Type B pancreatic cell (in vitro differentiated cells): ENCODE measurements at places on chromosomes 11 and 22. TPM values are rescaled to one million over a fixed set of nuclear protein-coding genes. Genes with fewer than 3 reads are reported as not detected.

DNA sequence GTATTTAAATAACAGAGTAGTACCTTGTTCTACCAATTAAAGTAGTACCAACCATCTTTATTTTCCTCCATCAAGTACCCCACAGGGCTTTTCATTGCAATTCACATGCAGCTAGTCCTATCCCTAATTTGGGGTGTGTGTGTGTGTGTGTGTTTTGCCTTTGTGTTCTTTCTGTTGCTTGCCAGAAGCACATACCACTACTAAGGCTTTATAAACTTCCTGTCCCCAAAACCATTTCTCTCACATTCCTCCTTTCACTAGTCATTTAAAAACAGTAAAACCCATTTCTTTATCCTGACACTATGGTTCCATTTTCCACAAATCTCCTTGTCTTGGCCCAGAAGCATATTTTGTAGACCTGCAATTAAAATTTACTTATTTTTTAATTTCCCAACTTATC is 54.6 kb downstream of the SLC36A4 start:
- H3K27me3 ChIP-seq, result no peaks in the 10 kb centered on the region
- H3K27ac ChIP-seq, result no peak overlapping the region
- peaks cover 5% of the 10 kb centered on the region for H3K36me3 ChIP-seq
- DNase-seq, result no peak
- H3K4me1 ChIP-seq, result peaks cover 3% of the 10 kb centered on the region

DNA sequence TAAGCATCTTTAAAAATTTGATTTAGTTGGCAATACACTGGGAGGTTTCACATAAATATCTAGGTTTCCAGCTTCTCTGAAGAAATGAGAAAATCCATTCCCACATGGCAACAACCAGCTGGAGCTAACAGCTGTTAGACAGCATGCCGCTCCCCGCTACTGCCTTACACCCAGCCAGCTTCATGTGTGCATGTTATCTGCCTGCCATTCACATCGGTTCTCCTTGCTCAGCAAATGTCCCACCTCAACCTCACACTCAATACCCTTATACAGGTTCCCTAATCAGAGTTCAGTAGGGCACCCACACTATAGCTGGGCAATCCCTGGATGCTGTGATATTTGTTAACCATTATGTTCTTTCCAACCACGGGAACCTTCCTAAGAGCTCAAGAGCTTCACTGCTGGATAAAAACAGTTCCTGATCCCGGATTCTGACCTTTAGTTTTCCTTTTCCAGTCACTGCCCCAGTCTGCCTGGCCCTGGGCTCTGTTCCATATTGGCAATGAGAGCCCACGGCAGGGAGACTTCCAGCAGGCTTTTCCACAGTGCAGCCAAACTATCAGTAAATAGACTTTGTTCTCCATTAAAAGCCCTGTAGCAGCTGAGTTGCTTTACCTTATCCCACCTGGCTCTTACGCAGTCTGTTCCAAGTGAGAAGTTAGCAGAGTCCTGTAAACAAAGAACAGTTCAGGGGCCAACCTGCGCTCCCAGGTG is 8.6 kb downstream of the RPUSD4 start:
- no peak overlapping the region for H3K27ac ChIP-seq
- DNase-seq, result no peak
- H3K4me3 ChIP-seq, result no peak overlapping the region
- no peaks in the 10 kb centered on the region for H3K27me3 ChIP-seq
- no peaks in the 10 kb centered on the region for H3K4me1 ChIP-seq

The SERGEF gene
- 26.4 and 27.1 TPM in 2 replicates for total RNA-seq

The CHCHD10 gene
- 87.2 and 156 TPM in 2 replicates for total RNA-seq

The OR5D14 gene
- total RNA-seq, result not detected in 2 replicates

The TRPM5 gene
- 0.21 and 0.46 TPM in 2 replicates for total RNA-seq
